ENCODE measurements at places on chromosomes 12 and 14. TPM values are rescaled to one million over a fixed set of nuclear protein-coding genes. Genes with fewer than 3 reads are reported as not detected.

Gene CNTN1
- total RNA-seq = 12.3 TPM

GRCh38 chr12:121490401-121491281, 90.2 kb downstream of the KDM2B start:
- H3K27me3 ChIP-seq = no peaks in the 10 kb centered on the region
- no peaks in the 10 kb centered on the region for H3K4me1 ChIP-seq
- H3K4me3 ChIP-seq = no peak overlapping the region
- no peak for DNase-seq

GRCh38 chr14:102315121-102315520, 4.4 kb upstream of the ZNF839 start:
- H3K36me3 ChIP-seq = no peaks in the 10 kb centered on the region
- H3K27me3 ChIP-seq = no peaks in the 10 kb centered on the region
- no peak overlapping the region for H3K27ac ChIP-seq
- DNase-seq = no peak
- peaks cover 40% of the 10 kb centered on the region for H3K4me1 ChIP-seq

Gene PAPLN
- total RNA-seq = 10.7 TPM

Gene NPAS3
- 0.95 TPM for total RNA-seq

DNA sequence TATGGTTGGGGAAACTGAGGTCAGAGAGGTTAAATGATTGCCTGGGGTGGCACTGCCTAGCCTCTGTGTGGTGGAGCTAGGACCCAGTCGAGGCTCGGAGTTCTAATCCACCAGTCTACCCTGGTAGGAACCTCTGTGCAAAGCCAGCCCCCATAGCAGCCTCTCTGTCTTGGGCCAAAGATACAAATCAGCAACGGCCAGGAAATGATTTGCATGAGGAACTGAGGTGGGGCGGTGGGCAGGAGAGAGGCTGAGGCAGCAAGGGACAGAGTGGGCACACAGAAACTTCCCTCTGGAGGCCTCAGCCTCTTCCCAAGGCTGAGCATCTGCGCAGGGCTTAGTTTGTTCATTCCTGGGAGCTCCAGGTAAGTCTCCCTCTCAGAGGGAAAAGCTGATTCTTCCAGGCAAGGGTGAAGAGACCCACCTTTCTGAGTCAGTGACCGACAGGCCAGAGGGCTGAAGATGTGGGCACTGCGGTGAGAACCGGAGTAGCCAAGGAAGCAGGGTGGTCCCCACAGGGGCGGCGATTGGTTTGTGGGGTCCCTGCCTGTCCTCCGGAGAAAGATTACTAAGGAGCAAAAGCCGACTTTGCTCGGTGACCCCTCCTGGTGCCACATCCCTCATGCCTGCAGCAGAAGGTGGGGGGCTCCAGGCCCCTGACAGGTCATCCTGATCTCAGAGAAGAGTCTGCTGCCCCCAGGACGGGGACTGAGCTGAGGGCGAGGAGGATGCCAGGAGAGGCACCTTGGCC, 134.6 kb downstream of the CACNA1C start:
- peaks cover 11% of the 10 kb centered on the region for H3K4me1 ChIP-seq
- DNase-seq = no peak
- no peaks in the 10 kb centered on the region for H3K36me3 ChIP-seq
- no peak overlapping the region for H3K27ac ChIP-seq

- DNase-seq = no peak
- H3K4me1 ChIP-seq = no peaks in the 10 kb centered on the region
- H3K4me3 ChIP-seq = no peak overlapping the region
- no peaks in the 10 kb centered on the region for H3K36me3 ChIP-seq
- H3K27me3 ChIP-seq = no peaks in the 10 kb centered on the region
Measured at GRCh38 chr12:21985155-21985554, 43.9 kb upstream of the ABCC9 start.

Gene UBE2N
- 65.7 TPM for total RNA-seq

Gene LHX5
- not detected for total RNA-seq

Gene ENDOU
- total RNA-seq = not detected

DNA sequence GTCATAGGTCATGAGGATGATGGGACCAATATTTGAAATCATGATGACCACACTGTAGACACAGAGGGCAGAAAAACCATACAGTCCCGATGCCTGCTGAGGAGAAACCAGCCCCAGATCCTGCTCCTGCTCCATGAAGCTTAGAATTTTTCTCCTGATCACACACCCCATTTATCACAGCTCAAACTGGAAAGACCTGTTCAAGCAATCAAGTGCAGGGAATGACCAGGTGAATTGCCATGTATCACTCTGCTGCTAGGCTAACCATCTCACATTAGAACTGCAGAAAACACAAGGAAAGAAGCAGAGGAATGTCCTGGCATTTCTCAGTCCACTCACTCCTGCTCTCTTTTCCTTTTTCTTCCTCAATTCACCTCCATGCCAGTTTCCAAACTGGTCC, 18.1 kb downstream of the MANSC1 start:
- no peak for DNase-seq
- H3K27me3 ChIP-seq = no peaks in the 10 kb centered on the region
- peaks cover 6% of the 10 kb centered on the region for H3K36me3 ChIP-seq
- H3K4me3 ChIP-seq = no peak overlapping the region
- no peak overlapping the region for H3K27ac ChIP-seq

Gene TSPAN8
- total RNA-seq = 15.3 TPM

DNA sequence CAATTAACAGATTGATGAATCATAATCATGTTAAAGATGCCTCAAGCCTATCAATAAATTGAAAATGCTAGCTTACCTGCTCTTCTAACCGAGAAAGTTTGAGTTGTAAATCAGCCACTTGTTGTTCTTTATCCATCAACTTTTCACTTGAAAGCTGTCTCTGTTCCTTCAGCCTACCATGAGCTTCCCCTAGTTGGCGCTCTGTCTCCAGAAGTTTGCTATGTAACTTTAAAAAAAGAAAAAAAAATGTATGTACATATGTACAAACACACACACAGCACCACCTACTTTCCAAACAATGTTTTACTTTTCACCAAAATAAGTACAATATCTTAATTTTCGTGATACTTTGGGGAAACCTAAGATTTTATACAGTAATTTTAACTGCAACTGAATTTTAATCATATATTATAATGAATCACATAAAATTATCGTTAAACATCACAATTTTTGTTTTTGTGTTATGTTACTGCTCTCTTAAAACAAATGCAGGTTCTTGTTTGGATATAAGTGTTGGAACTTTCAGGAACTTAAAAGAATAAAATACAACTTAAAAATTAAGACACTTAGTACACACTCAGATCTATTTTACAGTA, 101.2 kb downstream of the EEA1 start:
- DNase-seq = no peak
- no peaks in the 10 kb centered on the region for H3K27me3 ChIP-seq
- H3K4me3 ChIP-seq = no peak overlapping the region
- H3K36me3 ChIP-seq = peaks cover 54% of the 10 kb centered on the region

GRCh38 chr12:66239295-66239694, 50.3 kb downstream of the IRAK3 start:
- H3K36me3 ChIP-seq = peaks cover 24% of the 10 kb centered on the region
- no peak for DNase-seq
- peaks cover 14% of the 10 kb centered on the region for H3K4me1 ChIP-seq
- H3K4me3 ChIP-seq = no peak overlapping the region

DNA sequence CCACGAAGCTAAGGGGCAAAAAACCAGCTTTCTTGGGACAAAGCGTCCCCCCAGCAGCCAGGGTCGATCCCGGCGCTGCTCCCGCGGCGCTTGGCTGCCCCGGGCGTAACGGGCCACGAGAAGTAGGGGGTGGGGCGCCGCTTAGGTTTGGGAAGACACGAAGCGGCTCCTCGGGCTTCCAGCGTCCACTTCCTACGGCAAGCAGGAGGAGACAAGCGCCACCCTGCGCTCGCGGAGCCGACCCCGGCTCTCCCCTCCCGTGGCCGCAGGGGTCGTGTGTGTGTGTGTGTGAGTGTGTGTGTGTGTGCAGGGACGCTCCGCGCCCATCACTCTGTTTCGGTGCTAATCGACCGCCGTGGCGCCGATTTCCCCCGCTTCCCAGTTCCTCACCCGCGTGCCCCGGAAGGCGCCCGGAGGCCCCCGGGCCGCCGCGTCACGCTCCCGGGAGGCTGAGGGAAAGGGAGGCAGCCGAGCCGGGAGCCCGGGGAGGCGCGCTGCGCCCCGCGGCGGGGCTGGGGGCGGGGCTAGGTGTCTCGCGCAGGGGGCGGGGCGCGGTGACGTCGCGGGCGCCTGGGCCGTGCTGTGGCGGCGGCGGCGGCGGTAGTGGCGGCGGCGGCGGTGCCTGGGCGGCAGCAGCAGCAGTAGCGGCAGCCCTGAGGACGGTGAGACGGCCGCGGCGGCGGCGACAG, at the start of gene ERC1:
TSS of gene ERC1 (plus strand) at position 563 of the 689 bp plus-strand sequence. CDS start 36,681 bp downstream, outside the sequence.
- peak; percentile 92 for DNase-seq
- H3K4me1 ChIP-seq = peaks cover 49% of the 10 kb centered on the region
- H3K4me3 ChIP-seq = peak within 1 kb of the TSS; percentile 84
- H3K36me3 ChIP-seq = no peaks in the 10 kb centered on the region
- peak within 1 kb of the TSS; percentile 98 for H3K27ac ChIP-seq

DNA sequence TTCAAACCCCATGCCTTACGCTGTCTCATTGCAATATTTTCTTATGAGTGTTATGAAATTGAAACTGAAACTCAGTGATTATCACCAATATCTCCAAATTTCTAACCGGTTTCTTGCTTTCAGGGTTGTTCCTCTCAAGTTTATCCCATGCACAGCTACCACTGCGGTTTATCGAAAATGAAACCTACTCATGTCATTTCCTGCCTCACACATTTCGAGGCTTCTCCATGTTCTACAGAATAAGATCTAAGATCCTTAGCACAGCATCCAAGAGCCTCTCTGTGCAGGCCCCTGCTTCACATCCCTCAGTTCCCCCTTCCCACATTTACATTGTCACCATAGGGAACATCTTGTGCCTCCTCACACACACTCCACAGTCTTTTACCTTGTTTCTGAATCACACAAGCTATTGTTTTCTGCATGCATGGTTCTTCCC, 45.5 kb upstream of the FAR2 start:
- H3K4me3 ChIP-seq = no peak overlapping the region
- H3K4me1 ChIP-seq = no peaks in the 10 kb centered on the region

- H3K4me1 ChIP-seq = peaks cover 9% of the 10 kb centered on the region
- H3K36me3 ChIP-seq = peaks cover 10% of the 10 kb centered on the region
- no peak overlapping the region for H3K27ac ChIP-seq
Measured at GRCh38 chr12:123931686-123932321, 40.8 kb downstream of the CCDC92 start.

Gene CCDC177
- not detected for total RNA-seq

DNA sequence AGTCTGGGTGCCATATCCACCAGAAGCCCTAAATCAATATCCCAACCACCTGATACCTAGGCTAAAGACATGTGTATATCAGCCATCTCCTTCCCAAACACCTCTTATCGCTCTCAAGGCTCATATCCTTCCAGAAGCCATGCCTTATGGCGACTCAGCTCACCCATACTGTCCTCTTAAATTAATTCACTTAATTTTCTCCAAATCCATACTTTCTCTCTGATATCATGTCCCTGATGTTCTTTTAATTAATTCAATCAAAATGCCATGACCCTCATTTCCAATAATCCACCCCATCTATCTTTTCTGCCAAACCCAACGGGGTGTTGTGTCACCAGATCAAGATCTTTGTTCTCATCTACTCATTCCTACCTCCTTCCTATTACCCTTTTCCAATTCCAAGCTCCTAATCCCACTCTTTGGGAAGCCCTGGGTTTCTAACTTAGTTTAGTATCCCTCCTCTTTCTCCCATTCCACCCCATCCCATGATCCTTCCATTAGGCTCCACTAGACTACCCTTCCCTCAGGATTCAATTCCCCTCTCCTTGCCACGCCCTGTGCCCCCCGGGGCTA, 723 bp downstream of the ATF7 start:
- peak overlapping the region; percentile 91 for H3K27ac ChIP-seq
- H3K4me1 ChIP-seq = peaks cover 41% of the 10 kb centered on the region
- no peak for DNase-seq

Gene CCDC198
- total RNA-seq = not detected

GRCh38 chr12:114726092-114726710, 42.2 kb upstream of the TBX3 start:
- no peak for DNase-seq
- H3K4me3 ChIP-seq = no peak overlapping the region
- H3K36me3 ChIP-seq = no peaks in the 10 kb centered on the region
- no peaks in the 10 kb centered on the region for H3K27me3 ChIP-seq

Gene HOXC4
- 0.47 TPM for total RNA-seq

Gene P2RX7
- 20.5 TPM for total RNA-seq

DNA sequence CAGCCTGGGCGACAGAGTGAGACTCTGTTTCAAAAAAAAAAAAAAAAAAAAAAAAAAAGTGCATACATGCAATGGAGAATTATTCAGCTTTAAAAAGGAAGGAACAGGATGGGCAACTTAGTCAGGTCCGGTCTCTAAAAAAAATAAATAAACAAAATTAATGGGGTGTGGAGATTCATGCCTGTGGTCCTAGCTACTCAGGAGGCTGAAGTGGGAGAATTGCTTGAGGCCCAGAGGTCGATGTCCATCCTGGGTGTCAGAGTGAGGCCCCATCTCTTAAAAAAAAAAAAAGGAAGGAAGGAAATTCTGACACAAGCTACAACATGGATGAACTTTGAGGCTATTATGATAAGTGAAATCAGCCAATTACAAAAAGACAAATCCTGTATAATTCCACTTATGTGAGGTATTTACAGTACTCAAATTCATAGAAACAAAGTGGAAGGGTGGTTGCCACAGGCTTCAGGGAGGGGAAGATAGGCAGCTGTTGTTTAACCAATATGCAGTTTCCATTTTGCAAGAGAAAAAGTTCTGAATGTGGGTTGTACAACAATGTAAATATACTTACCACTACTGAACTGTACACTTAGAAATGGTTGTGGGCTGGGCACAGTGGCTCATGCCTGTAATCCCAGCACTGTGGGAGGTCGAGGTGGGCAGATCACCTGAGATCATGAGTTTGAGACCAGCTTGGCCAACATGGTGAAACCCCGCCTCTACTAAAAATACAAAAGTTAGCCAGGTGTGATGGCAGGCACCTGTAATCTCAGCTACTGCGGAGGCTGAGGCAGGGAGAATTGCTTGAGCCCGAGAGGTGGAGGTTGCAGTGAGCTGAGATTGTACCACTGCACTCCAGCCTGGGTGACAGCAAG, 12.3 kb upstream of the APOF start:
- H3K36me3 ChIP-seq = no peaks in the 10 kb centered on the region
- no peak for DNase-seq
- no peaks in the 10 kb centered on the region for H3K27me3 ChIP-seq
- peaks cover 7% of the 10 kb centered on the region for H3K4me1 ChIP-seq

Gene GPR135
- 3.4 TPM for total RNA-seq

Gene WSCD2
- total RNA-seq = 0.89 TPM

GRCh38 chr12:104060791-104061190, 3.5 kb upstream of the HCFC2 start:
- no peaks in the 10 kb centered on the region for H3K36me3 ChIP-seq
- no peak overlapping the region for H3K4me3 ChIP-seq
- peaks cover 25% of the 10 kb centered on the region for H3K4me1 ChIP-seq
